ENCODE measurements at places on chromosomes 5 and 9. TPM values are rescaled to one million over a fixed set of nuclear protein-coding genes. Genes with fewer than 3 reads are reported as not detected.

DNA sequence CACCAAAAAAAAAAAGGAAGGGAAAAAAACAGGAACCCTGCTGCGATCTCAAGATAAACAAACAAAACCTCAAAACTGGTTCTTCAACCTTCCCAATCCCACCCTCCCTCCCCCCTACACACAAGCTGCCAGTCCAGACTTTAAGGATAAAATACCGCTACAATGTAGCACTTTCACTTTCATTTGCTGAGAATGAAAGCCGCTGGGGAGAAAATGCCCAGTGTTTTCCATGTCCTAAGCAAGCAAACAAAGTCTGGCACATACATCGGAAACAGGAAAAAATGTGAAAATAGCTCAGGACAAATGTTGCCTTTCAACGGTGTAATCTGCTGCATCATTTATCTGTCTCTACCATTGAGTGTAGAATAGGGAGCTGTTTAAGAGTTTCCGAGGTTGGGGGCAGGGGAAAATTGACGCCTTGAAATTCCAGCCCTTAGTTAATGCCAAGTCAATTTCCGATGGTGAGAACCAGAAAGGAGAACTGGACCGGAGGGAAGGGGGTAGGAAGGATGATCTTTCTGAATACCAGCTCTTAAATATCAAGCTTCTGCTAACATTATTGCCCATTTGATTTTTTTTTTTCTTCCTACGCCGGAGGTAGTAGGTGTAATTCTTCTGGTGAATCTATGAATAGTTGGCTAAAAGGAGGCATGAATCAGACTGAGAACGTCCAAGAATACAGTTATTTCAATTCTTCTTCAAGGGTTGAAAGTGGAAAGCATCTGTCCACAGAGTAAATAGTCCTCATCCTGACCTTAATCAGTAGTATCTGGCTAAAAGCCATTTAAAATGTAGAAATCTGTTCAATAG lies 1.2 kb upstream of the ADAMTS6 start:
- peak; percentile 36 for ATAC-seq

- no peak for ATAC-seq
These were observed 4.9 kb downstream of the PTBP3 start for GRCh38 chr9:112328545-112328944.

GRCh38 chr9:104868687-104869404 lies 59.1 kb downstream of the ABCA1 start:
- no peak for ATAC-seq

- peak; percentile 34 for ATAC-seq
These were observed 55.2 kb downstream of the NMUR2 start for GRCh38 chr5:152349683-152350526.

DNA sequence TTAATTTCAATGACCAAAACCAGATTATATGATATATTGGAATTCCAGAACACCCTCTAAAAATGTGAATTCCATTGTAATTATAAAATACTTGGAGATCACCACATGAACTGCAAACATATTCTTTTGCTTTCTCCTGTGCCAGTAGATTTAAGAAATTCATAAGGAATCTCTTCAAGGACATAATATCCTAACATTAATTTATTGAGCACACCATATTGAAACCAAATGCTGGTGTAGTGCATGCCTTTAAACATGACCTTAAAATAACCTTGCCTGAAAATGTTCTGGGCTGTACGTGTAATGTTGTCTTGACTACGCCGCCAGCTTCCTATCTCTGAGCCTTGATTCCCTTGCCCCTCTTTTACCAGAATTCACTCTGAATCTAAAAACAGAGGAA lies 205.0 kb upstream of the ACTBL2 start:
- no peak for ATAC-seq

DNA sequence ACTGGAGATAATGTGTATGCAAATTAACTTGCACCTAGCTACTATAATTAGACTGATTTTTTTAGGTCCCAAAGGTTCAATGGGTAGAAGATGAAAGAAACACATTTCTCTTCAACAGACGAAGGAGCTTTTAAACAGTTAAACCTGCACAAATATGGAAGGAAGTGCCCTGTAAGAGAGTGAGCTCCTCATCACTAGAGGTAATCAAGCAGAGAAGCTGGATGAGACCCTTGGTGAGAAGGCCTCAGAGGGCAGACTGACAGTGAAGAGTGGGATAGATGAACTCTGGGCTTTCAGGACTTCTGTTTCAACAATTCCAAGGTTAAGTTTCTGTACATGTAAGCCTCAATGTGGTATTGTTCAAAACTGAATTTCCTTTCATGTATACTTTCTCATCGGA lies 23.2 kb downstream of the PTPN3 start:
- ATAC-seq, result no peak

- no peak for ATAC-seq
These were observed 188.2 kb downstream of the CRB2 start for GRCh38 chr9:123544007-123544827.

The TCF7 gene
- total RNA-seq, result 5.9 TPM

The TIMD4 gene
- 1.3 TPM for total RNA-seq

The CSNK1A1 gene
- total RNA-seq, result 175 TPM

The SEC61B gene
- 128 TPM for total RNA-seq

The OR1J2 gene
- total RNA-seq, result not detected

The FCN2 gene
- total RNA-seq, result not detected
